ENCODE measurements at places on chromosomes 12 and 14.
A peak's percentile ranks its signal among the peaks of the same experiment; 100 is the strongest.

GRCh38 chr12:47801170-47801903 is 18.4 kb downstream of the HDAC7 start:
- peak; percentile 20 for DNase-seq

GRCh38 chr12:122860854-122861586 is 25.8 kb downstream of the HIP1R start:
- DNase-seq, result no peak

GRCh38 chr14:20976291-20976690 is 13.5 kb upstream of the METTL17 start:
- DNase-seq, result no peak

DNA sequence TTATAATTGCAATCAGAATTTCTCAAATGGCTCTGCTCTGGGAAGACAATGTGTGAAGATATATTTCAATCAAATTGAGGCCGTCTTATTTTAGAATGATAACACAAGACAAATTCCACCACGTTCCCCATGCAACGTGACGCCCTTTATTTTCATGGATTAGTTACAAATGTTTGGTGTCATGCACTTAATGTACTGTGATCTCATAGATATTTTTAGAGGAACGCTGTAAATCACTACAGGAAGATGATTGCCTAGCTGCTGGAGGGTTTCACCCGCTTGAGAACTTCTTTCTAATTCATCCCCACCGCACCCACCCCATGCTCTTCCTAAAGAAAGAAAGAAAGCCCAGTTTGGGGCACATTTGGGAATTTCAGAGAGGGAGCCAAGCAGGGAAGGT is 117.2 kb downstream of the PLXNC1 start:
- no peak for DNase-seq

GRCh38 chr12:1117970-1118563 is 127.0 kb downstream of the ERC1 start:
- peak; percentile 85 for DNase-seq

DNA sequence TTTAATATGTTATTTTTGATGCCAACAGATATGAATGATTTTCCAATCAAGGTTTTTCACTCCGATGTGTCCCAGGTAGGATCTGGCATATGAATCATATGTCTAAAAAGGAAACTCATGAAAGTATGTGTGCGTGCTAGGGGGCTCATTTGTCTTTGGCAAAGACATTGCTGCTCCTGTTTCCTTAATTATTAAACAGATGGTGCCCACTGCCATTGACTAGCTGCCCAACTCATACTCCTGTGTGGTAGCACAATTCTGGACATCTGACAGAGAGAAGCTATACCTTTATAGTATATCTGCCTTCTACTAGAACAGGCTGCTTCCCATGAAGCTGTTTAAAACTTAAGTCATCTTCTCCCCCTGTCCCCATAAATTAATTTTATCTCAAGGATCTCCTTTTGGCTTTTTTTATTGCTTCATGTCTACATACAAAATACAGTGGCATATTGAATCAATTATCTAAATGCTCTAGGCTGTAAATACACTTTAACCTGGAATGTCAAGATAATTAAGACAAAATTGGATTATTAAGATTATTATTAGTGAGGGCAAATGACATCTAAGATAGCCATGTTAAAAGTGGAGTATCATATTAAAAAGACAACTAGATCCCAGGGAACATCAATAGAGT is 1.4 kb upstream of the PDE3A start:
- peak; percentile 16 for DNase-seq
